ENCODE measurements at places on chromosomes 13 and 19.

DNA sequence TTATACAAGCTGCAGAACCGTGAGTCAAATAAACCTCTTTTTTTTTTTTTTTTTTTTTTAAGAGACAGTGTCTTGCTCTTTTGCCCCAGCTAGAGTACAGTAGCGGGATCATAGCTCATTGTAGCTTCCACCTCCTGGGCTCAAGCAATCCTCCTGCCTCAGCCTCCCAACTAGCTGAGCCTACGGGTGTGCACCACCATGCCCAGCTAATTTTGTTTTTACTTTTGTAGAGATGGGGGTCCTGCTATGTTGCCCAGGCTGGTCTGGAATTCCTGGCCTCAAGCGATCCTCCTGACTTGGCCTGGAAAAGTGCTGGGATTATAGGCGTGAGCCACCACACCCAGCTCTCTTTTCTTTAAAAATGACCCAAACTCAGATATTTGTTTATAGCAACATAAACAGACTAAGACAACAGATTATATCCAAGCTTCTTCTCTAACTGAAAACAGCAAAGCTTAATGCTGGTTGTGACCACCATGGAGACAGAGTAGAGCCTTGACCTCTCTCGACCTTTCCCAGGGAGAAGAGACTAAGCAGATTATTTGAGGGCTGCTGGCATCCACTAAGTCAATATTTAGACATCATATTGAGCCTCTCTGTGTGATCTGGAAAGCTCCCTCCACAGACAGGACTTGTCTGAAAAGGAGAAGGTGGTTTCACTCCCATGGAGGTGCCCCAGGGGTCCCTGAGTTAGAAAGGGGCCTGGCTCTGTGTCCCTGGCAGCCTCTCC, 150.0 kb downstream of the KCTD15 start:
- ATAC-seq = no peak

GRCh38 chr19:29263305-29264135, 50.6 kb upstream of the UQCRFS1 start:
- ATAC-seq = no peak

GRCh38 chr13:110731072-110731471, 17.6 kb downstream of the ING1 start:
- ATAC-seq = no peak

DNA sequence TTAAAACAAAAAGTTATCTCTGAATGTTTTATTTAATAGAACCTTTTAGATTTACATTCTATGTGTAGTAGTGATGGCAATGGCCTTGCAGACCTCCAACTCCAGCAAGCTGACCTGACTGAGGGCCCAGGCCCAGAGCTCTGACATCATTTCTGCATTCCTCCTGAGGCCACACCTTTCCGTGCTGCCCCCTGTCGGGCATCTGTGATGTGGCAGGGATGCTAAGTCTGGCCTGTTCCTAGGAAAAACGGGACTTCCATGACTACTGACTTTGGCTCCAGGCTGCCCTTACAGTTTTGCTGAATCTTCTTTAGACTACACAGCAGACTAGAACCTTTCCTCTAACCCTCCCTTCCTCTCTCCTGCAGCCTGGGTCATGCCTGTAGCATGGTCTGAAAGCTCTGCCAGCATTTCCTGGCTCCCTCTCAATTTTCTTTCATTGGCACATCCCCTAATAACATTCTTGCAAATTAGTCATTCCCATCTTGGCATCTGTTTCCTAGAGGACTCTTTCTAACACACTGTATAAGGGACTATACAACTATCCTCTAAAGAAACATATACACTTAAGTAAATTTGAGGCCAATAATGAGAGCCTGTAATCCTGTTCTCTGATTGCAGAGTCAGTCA, 249.1 kb downstream of the GPC5 start:
- no peak for ATAC-seq

GRCh38 chr13:21695546-21695945, 24.7 kb downstream of the FGF9 start:
- no peak for ATAC-seq

- ATAC-seq = no peak
These were observed 16.3 kb downstream of the LATS2 start for GRCh38 chr13:21045100-21045499.

GRCh38 chr13:59856281-59856810, 307.4 kb downstream of the DIAPH3 start:
- no peak for ATAC-seq
